ENCODE measurements at places on chromosomes 11 and 22.

- no peak for DNase-seq
Measured at GRCh38 chr11:125957618-125958332, 11.9 kb downstream of the VSIG10L2 start.

GRCh38 chr11:105034813-105035620, at the start of gene CASP1:
CASP1 (minus strand) TSS chr11:105035144; CDS start chr11:105035113, 31 bp downstream.
- no peak for DNase-seq

DNA sequence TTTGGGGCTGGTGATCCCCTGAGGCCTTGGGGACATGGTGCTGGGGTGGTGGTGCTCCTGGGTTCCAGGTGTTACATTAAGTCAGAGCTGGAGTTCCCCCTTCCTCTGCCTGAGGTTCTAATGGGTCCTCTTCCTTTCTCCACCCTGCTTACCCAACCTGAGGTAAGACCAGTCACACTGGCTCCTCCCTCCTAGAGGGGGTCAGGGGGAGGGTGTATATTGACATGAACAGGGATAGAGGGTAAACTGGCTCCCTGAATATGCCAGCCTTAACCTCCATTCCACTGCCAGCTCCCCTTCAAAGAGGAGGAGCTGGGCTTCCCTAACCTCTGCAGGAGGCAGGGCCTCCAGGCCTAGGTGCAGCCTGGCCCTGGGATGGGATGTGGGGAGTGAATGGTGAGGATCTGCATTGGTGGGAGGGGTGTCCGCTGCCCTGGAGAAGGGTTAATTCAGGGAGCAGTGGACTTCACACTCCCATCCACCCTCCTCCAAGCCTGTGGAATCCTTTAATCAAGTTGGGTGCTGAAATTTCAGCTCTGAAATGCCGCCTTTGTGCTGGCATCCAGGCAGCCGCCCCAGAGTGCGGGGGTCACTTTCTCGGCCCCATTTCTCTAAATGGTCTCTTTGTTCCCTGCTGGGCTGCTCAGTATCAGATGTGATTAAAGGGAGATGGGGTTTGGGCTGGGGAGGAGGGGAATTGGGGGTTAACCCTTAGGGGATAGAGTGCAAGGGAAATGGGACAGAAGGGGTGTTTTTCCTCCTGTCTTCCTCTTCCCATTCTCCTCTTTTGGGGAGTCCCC, 15.2 kb downstream of the POLR2F start:
- DNase-seq, result no peak

- no peak for DNase-seq
Measured at GRCh38 chr11:66417000-66417399, 3.8 kb upstream of the NPAS4 start.

DNA sequence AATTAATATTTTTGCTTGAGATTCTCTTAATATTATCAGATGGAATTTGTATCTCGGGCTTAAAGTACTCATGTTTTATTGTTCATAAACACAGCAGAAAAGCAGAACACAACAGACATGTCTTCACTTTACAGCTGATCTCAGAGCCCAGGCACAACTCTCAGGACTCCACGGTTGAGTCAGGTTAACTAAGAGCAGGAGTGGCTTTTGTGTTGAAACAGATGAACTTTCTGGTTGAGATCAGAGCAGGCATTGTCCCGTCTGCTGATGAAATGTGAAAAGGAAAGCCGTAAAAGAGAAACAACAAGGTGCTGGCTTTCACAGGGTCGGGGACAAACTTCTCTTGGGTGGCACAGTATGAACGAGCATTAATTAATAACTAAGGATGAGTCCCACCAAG, 49.0 kb downstream of the JHY start:
- DNase-seq, result no peak

DNA sequence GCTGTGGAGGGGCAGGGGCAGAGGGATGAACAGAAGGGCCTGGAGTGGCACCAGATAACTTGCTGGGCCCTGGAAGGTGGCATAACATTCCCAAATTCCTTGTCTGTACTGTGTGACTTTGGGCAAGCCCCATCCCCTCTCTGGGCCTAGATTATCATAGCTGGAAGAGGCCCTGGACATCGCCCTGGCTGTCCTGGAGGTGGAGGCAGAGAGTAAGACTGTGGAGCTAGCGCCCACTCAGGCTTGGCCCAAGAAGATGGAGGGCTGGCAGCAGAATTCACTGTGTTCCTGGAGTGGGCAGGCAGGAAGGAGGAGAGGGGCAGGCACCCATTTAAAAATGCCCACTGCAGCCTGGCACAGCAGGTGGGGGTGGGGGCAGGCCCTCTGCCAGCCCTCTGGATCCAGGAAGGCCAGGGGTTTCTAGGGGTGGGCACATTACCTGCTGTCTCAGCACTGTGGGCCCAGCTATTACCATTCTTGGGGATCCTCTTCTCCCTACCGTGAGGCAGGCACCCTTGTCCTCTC, 22.6 kb downstream of the ARHGEF17 start:
- DNase-seq, result peak; percentile 37

GRCh38 chr11:73192272-73192671, 25.8 kb upstream of the P2RY2 start:
- DNase-seq, result no peak

DNA sequence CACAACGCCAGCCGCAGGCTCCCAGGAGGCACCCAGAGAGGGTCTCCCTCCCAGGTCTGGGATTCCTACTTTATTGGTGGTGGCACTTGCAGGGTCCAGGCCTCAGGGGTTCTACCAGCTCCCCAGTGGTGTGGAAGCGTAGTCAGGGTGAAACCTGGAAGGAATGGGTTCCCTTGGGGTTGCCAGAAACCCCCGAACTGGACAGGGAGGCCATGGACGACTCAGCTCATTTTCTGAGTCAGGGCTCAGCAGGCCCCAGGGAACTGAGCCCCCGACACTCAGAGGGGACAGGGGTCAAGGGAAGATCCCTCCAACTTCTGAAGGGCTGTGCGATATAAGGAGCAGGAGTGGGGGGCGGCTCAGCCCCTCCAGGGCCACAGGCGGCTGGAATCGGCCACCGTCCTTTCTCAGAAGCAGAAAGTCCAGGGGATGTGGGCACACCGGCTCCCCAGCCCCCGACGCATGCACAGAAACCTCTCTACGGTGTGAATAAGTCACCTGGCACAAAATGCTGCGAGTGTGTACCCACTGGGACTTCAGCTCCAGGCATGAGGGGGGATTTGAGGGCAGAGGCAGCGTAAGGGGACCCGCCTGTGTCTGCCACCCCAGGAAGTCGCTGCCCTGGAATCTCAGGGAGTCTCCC, 25.1 kb downstream of the MRGPRG start:
- DNase-seq, result no peak
